ENCODE measurements at places on chromosomes 12 and 14.

- no peak for DNase-seq
These were observed 2.1 kb downstream of the DUSP6 start for GRCh38 chr12:89350260-89350629.

DNA sequence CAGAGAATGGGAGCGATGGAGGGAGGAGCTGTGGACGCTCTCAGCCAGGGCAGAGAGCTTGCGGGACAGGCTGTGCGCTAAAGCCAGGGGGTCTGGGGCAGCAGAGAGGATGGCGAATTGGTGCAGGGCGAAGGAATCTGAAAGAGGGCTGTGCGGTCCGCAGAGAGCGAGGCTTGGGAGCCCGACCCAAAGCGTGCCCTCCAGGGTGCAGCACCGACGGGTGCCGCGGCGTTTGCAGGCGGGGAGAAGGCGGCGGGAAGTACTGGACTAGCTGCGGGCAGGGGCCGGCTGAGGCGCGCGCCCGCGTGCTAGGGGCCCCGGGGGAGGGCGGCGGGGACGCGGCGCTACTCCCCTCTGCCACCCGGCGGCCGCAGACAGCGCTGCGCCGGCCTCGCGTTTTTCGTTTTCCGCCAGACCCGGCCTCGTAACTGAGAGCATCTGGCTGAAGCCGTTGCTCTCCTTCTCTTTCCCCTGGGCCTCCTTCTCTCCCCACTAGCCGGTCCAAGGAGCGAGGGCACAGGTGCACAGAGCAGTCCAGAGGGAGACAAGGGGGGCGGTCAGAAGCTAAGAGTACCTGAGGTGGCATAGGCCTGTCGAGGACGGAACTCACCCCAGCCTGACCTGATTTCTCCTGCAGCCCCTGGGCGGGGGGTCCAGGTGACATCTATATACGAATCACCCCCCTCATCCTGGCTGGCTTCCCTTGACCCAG, 24.9 kb downstream of the SLC6A12 start:
- peak; percentile 86 for DNase-seq

- peak; percentile 17 for DNase-seq
These were observed 12.8 kb downstream of the ACADS start for GRCh38 chr12:120738252-120739030.

DNA sequence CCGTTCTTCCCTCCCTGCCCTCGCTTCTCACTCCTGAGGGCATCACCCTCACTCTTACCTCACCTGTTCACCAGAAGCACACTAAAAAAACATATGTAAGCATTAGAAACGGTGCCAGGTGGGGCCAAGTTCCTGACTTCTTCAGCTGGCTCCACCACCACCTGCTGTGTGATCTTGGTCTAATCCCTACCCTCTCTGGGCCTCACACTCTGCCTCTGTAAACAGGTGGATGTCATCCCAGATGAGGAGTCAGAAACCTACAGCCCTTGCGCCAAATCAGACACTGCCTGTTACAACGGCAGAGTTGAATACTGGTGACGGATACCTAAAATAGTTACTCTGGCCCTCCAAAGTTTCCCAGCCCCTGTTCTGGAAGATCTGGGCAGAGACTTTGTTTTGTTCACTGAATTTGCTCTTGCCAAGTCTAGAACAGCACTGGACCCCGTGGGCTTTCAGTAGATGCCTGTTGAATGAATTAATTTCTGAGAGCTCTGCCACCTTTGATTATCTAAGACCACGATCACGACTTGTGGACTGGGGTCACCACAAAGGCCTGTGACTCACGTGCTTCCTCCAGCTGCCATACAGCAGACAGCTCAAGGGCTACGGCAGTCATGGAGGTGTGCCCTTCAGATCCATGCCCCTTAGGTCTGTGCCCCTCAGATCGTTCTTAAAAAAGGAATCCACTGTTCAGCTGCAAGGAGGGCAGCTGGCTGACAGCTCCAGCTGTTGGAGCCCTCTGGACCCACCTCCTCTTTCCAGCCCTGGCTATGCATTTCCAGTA, 71.9 kb downstream of the GSC start:
- no peak for DNase-seq

DNA sequence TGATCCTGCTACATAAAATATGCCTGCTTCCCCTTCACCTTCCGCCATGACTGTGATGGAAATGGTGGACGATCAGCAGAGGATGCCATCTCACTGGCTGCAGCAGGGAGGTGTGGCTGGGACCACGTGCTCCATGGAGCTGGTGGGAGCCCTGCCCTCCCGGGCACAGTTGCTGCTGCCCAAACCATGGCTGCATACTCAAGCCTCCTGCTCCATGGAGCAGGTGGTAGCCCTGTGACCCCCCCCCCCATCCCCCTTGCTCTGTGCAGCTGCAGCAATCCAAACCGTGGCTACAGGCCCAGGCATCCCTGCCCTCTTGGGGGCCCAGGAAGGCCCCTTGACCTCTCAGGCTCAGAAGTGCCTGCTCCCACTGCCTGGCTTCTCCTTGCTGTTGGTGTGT, 597.5 kb upstream of the LMO3 start:
- no peak for DNase-seq

DNA sequence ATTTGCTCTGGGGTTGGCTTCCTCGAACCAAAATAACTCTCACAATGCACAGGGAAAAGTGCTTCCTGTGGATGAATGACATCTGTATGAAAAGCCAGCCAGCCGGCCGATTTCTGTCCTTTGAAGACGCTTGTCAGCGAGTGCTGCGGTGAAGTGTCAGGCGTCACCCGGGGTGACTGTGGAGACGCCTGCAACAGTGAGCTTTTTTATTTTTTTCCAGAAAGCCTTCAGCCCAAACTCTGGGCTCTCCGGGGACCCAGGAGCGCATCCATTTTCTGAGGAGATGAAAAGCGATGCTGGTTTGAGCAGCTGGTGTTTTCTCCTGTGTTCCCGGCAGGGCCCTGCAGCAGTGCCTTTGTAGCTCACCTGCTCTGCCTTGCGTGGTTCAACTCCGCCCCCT, 147.9 kb upstream of the MYL2 start:
- no peak for DNase-seq

DNA sequence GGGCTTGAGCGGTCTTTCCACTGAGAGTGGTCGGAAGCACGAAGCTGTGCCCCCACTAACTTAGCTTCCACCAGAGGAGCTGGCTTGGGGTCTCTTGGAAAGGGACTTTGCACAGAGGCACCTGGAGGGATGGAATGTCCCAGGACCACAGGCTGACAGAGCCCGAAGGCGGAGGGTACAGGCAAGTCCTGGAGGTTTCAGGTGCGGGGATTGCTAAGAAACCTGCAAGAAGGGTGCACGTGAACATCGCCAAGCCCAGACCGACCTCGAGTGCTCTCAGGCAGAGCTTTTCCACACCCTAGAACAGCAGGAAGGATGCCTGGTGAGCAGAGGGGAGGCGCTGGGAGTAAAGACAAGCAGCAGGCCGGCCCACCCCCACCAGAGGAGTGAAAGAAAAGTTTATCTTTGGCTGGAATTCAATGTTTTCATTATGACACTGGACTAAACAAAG, 61.6 kb downstream of the SERPINA3 start:
- no peak for DNase-seq

DNA sequence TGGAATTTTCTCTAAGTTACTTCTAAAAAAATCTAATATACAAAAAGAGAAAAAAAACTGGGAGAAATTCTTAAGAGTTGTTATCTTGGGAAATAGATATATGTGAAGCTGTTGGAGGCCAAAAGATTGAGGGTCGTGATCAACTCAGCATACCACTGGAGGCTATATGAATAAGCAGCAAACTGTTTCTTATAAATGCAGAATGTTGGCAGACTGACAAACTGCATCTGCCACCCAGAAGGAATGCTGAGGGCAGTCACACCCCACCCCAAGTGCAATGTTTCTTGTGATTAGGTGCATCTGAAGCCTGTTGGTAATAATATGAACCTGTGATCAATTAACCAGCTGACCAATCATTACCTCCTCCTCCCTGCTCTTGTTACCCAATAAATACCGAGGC, 818.6 kb upstream of the MGAT4C start:
- DNase-seq = no peak

DNA sequence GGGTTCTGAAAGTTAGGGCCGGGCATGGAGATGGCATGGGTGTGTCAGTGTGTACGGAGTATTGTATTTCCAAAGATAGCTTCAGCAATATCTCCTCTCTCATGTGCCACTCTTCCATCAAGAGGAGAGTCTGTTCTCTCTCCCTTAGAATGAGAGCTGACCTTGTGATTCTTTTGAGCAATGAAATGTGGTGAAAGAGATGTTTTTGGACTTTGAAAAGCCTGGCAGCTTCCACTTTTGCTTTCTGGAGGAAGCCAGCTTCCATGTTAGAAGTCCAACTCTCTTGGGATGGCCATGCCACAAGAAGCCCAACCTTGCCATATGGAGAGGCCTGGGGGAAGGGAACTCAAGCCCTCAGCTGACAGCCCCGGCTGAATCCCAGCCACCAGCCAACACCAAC, 72.4 kb upstream of the GZMB start:
- no peak for DNase-seq

- DNase-seq = no peak
These were observed 110.2 kb downstream of the PLEKHA5 start for GRCh38 chr12:19239616-19240234.

- no peak for DNase-seq
These were observed 69.7 kb upstream of the STAC3 start for GRCh38 chr12:57320639-57321038.

- no peak for DNase-seq
These were observed 3.1 kb upstream of the ATXN3 start for GRCh38 chr14:92109490-92109889.

- DNase-seq = no peak
These were observed 160.7 kb downstream of the ETV6 start for GRCh38 chr12:11810206-11810545.

GRCh38 chr12:100796621-100797020, 2.0 kb downstream of the ANO4 start:
- DNase-seq = no peak

DNA sequence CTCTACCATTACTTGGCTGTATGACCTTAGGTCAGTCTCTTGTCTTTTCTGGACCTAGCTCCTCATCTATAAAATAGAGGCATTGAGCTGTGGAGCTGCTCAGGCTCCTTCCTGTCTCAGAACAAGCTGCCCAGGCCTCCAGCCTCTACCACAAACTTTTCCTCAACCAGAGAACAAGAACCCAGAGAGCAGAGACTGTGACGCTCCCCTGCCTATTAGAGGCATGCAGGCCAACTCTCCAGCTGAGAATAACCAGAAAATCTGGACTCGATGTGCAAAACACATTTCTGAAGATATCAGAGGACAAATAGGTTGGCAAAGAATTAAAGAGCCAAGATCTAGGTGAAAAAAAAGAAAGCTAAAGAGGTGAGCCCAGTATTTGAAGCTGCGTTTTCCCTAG, 17.8 kb upstream of the PNMA1 start:
- DNase-seq = no peak

- no peak for DNase-seq
These were observed 82.6 kb downstream of the VWF start for GRCh38 chr12:6041891-6042290.

- no peak for DNase-seq
These were observed 81.6 kb downstream of the LMO3 start for GRCh38 chr12:16524378-16524777.

- DNase-seq = no peak
These were observed 25.7 kb downstream of the TSPAN9 start for GRCh38 chr12:3102771-3103410.

GRCh38 chr12:96064271-96064670, 28.9 kb upstream of the LTA4H start:
- DNase-seq = no peak

- DNase-seq = no peak
These were observed 38.7 kb upstream of the OR5AU1 start for GRCh38 chr14:21194597-21194996.

- DNase-seq = no peak
These were observed 15.4 kb downstream of the SPTB start for GRCh38 chr14:64864258-64864657.

DNA sequence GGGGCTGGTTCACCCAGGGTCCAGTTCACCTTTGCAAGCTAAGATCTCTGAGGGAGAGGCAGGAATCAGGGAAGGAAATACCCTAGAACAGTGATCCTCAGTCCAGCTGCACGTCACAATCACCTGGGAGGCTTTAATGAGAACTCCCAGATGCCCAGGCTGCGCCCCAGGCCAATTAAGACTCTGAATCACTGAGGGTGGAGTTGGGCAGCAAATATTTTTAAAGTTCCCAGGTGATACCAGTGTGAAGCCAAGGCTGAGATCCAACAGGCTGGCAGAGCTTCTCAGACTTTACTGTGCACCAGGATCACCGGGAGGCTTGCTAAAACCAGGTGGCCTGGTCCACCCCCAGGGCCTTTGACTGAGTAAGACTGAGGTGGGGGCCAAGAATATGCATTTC, 23.8 kb downstream of the MYL2 start:
- no peak for DNase-seq

- no peak for DNase-seq
These were observed 46.0 kb downstream of the TMCC3 start for GRCh38 chr12:94604366-94604698.

DNA sequence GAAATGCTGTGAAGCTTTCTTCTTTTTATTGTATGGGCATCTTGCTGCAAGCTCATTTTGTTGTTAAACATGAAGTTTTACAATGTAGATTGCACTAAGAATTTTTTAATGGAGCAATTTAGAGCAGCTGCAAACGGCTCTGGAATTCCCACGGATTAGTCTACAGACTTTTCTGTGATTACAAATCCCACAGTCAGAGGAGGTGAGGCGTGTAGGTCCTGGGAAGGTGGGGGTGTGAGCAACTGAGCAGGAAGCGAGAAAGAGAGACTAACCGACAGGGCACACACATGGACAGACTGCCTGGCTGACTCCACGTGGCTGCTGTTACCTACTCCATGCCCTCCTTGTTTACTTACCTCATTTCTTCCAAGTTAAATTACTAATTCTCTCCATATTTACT, 348.5 kb downstream of the NPAS3 start:
- DNase-seq = no peak

DNA sequence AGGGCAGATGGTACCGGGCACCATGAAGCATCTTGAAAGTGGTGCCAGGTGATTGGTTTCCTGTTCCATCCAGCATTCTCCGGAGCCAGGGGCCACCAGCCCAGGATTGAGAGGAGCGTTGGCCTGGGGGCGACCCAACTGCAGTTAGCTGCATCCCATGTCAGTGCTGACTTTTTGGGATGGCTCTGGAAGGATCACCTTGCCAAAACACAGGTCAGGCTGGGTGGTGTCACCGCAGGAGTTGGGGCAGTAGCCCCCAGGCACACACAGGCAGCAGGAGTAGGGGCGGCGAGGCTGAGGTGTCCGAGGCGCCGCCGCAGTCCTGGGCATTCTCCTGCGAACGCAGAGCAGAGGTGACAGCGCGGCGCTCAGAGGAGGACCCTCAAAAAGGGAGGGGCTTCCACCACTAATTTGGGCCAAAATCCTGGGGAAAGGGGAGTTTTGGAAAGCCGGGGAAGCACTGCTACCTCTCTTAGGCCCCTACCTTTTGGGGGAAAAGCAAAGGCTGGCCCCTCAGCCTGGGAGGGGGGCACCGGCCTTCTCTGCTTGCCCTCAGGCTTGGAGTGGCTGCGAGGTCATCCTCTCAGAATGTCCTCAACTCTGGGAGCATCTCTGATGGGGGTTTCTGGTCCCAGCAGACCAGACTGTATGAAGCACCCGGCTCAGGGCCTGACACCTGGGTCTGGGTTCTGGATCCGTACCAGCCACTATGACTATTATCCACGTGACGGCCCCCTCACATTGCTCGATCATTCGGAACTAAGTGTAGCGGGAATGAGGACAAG, 26.7 kb upstream of the LRTM2 start:
- peak; percentile 7 for DNase-seq

GRCh38 chr12:32454866-32455265, 55.5 kb downstream of the FGD4 start:
- no peak for DNase-seq

GRCh38 chr12:46808955-46809697, 16.7 kb downstream of the SLC38A4 start:
- DNase-seq = no peak

All from GM13976 (cell line).